ENCODE measurements at places on chromosomes 5 and 9.

DNA sequence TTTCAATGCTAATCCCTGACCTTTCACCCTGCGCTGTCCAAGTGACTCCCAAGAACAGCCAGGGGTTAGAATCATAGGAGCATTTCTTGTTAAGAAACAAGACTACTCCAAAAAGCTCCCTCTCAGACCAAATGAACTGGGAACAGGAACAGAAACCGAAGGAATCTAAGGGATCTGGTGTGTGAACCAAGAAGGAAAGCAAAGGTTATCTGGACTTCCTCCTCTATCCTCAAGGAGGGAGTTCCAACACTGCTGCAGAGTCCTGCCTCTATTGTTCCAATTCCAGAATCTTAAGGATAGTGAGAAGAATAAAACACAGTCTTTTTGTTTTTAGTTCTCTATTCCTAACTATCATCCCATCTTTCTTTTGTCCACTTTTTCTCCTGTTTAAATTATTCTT lies 87.2 kb downstream of the EPB41L4A start:
- no peak for DNase-seq

- no peak for DNase-seq
Measured at GRCh38 chr5:61002611-61003355, 57.8 kb downstream of the NDUFAF2 start.

GRCh38 chr5:112112346-112112745 lies 306.7 kb downstream of the EPB41L4A start:
- DNase-seq = no peak

DNA sequence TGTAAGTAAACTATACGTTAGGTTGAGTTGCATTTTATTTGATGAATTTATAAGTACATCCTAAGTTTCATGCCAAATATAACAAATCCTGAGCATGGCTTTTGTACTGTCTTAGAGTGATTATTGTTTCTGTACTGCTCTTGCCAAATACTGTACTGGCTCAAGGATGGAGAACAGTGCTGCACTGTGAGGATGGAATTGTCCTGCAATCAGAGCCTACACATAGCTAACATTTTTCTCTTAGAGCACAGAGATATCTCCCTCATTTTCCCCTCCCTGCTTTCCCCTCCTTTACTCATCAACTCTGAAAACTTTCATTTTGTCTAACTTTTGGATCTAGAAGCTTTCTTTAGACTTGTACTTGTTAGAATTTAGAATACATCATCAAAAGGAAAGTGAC lies 28.3 kb downstream of the LRRC70 start:
- no peak for DNase-seq

- DNase-seq = peak; percentile 97
Measured at GRCh38 chr5:72307968-72308852, 11.8 kb downstream of the MRPS27 start.

GRCh38 chr9:84542554-84542953 lies 127.0 kb upstream of the NTRK2 start:
- DNase-seq = no peak

- no peak for DNase-seq
Measured at GRCh38 chr5:128378196-128378595, 159.8 kb downstream of the FBN2 start.
